Vein endothelial cell (primary cell): ENCODE measurements at places on chromosomes 12 and 14. TPM values are rescaled to one million over a fixed set of nuclear protein-coding genes. Genes with fewer than 3 reads are reported as not detected.

The PSME1 gene
- total RNA-seq: 68.6 and 101 TPM in 2 replicates

The BEGAIN gene
- 0.10 TPM in 1 of 2 replicates, not detected in the other for total RNA-seq

The HOTAIR gene
- total RNA-seq: under 0.01 TPM in 1 of 2 replicates, not detected in the other

The AICDA gene
- total RNA-seq: not detected in 2 replicates

The GPR68 gene
- 0.65 and 0.96 TPM in 2 replicates for total RNA-seq

The ADAM21 gene
- total RNA-seq: 0.19 and 0.33 TPM in 2 replicates

The SLCO1A2 gene
- total RNA-seq: 0.33 TPM in 1 of 2 replicates, not detected in the other

The LGMN gene
- 60.1 and 67.0 TPM in 2 replicates for total RNA-seq

The PGF gene
- total RNA-seq: 320 and 421 TPM in 2 replicates

The ABCD2 gene
- total RNA-seq: not detected in 2 replicates

The PRB3 gene
- not detected in 2 replicates for total RNA-seq

The MSI1 gene
- total RNA-seq: not detected in 2 replicates

The TNFAIP2 gene
- 75.9 and 95.0 TPM in 2 replicates for total RNA-seq

The CDKN3 gene
- 22.5 and 40.1 TPM in 2 replicates for total RNA-seq

The TMBIM4 gene
- total RNA-seq: 103 and 117 TPM in 2 replicates

The TPH2 gene
- total RNA-seq: not detected in 2 replicates

The NPAS3 gene
- total RNA-seq: 0.10 and 0.33 TPM in 2 replicates

The DDN gene
- total RNA-seq: 0.19 and 0.65 TPM in 2 replicates

The HCAR2 gene
- total RNA-seq: not detected in 2 replicates

The CCDC38 gene
- 0.10 TPM in 1 of 2 replicates, not detected in the other for total RNA-seq

The CLEC4C gene
- not detected in 2 replicates for total RNA-seq

The SYNE3 gene
- total RNA-seq: 12.7 and 16.7 TPM in 2 replicates

The SLC6A12 gene
- not detected in 2 replicates for total RNA-seq

The AP5M1 gene
- total RNA-seq: 18.3 and 38.9 TPM in 2 replicates

The OR6C2 gene
- total RNA-seq: not detected in 2 replicates

The ANG gene
- total RNA-seq: 3.8 and 7.8 TPM in 2 replicates

The KRT74 gene
- not detected in 2 replicates for total RNA-seq

The LBHD2 gene
- total RNA-seq: not detected in 2 replicates

The TEX22 gene
- total RNA-seq: 0.10 TPM in 1 of 2 replicates, not detected in the other

The KRT78 gene
- total RNA-seq: not detected in 2 replicates

The PHC1 gene
- total RNA-seq: 13.0 and 20.6 TPM in 2 replicates

The CCDC196 gene
- not detected in 2 replicates for total RNA-seq

The NDUFA9 gene
- total RNA-seq: 52.6 and 98.1 TPM in 2 replicates
